Central memory CD8-positive, alpha-beta T cell (primary cell): ENCODE measurements at places on chromosomes 6 and 20.

- DNase-seq: no peak
Measured at GRCh38 chr6:139917951-139918630, 543.6 kb upstream of the CITED2 start.

DNA sequence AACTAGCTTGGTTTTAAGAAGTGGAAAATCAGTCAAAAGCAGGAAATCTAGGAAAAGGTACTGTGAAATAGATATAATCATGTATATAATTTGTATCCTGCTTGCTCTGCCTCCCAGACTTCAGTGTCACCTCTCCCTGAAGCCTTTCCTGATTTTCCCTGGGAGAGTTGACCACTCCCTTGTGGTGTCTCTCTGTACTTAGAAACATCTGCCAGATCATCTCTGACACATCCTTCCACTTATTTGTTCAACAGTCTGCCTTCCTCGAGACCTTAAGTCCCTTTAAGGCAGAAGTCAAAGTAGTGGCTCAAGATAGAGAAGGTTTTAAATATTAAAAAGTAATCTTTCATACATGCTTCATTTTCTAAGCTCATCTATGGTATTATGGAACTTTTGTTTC is 236.5 kb downstream of the CDKAL1 start:
- no peak for DNase-seq

DNA sequence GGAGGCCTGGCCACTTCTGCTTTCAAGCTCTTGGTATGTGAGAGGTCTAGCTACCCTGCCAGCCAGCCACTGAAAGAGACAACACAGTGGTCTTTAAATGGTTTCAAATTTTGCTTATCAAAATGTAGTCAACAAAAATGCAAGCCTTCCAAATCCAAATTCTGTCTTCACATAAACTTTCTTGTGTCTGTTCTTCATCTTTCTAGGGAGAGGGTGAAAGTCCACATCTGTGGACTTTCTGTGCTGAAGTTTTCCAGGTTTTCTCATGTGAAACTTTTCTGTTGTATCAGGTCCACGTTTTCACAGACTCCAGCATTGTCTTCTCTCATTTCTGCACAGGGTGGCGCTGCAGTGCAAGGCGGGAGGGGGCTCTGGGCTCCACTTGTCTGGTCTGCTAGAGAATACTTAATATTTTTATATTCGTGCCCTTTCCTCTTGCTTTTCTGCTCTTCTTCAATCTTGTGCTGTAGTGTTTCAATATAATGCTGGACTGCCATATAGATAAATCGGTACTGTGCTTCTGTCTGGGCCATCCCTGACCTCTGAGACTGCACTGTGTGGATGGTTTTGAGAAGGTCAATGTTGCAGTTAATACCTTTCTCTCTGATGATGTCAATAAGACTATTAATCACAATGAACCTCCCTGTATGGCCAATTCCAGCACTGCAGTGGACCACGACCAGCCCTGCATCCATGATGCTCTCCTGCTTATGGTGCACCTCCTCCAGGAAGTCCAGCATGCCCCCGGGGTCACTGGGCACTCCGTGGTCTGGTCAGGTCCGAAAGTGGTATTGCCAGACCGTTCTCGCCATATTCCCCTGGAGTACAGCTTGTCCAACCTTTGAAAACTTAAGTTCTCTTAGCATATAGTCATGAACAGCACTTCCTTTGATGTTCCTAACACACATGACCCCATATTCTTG is 161.6 kb upstream of the TNFAIP3 start:
- peak; percentile 72 for DNase-seq

- no peak for DNase-seq
Measured at GRCh38 chr6:83536034-83536646, 23.8 kb downstream of the PRSS35 start.

GRCh38 chr20:54062812-54063280 is 7.5 kb downstream of the BCAS1 start:
- no peak for DNase-seq

GRCh38 chr20:52191916-52192718 is 538 bp upstream of the ZFP64 start:
- DNase-seq: peak; percentile 10

DNA sequence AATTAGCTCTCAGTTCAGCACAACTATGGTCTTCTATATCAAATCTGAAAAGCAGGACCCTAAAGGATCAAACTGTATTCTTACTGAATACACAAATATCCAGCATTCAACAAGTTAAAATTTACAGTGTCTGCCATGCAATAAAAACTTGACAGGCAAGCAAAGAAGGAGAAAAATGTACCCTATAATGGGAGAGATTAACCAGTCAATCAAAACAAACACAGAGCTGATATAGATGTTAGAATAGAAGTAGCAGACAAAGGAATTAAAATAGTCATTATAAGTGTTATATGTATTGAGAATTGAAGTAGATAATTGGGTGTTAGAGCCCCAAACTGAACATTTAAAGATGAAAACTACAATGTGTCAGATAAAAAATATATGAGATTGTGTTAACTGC is 914.9 kb downstream of the EPHA7 start:
- no peak for DNase-seq

DNA sequence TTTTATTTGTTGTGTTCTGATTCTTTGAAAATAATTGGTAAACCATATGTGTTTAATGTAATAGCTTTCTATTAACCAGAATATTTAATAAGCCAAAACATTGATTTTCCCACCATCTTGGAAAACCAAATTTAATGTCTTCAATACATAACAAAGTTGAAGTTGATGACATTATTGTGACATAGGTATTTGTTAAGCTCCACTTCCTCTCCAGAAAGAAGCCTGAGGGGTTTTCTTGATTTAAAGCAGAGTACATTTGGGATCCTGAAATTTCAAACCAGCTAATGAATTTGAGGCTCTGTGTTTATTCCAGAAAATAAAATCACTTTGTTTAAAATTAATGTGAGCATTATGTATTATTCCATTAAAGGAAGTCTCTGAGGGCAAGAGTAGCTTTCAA is 106.3 kb downstream of the PERP start:
- no peak for DNase-seq

- no peak for DNase-seq
Measured at GRCh38 chr6:116596815-116597214, 19.5 kb upstream of the RSPH4A start.

GRCh38 chr20:1264727-1265126 is 1.4 kb upstream of the SNPH start:
- no peak for DNase-seq

DNA sequence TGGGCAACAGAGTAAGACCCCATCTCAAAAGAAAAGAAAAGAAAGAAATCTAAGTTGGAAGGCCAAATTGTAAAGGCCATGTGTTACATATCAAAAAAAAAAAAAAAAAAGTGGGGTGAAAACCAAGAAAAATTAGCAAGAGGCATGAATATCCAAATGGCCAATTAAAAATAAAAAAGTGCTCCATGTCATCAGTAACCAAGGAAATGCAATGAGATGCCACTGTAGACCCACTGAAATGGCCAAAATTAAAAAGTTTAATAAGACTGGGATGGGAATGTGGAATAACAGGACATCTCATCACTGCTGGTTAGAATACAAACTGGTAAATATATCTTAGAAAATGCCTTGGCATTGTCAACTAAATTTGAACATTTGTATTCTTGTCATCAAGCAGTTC is 30.1 kb upstream of the BCLAF1 start:
- no peak for DNase-seq

DNA sequence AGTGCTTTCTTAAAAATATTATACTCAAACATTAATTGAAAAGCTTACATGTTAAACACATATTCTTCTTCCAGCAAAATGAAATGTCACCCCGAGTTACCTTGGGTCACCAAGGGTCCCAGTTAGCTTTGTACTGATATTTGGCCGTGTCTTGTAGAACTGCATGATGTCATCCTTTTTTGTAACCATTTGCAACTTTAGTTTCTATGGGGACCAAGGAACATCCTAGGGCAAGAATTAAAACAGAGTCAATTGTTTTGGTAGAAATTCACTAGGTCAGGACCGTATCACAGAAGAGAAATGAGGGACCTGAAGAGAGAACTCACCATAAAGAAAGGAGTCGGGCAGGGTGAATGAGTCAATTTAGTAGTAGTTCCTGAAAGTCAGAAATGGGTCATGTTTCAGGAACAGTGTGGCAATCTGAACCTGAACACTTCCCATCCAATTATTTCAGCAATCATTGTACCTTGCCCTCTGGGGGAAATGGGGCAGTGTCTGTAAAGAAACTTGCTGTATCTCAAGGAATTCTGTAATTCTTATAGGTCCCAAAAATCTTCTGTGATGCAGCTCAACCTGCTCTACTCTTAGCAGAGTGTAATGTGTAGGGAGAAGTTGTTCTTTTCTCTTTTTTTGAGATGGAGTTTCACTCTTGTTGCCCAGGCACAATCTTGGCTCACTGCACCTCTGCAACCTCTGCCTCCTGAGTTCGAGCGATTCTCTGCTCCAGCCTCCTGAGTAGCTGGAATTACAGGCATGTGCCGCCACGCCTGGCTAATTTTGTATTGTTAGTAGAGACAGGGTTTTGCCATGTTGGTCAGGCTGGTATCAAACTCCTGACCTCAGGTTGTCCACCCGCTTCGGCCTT is 5.3 kb upstream of the AKAP7 start:
- no peak for DNase-seq

DNA sequence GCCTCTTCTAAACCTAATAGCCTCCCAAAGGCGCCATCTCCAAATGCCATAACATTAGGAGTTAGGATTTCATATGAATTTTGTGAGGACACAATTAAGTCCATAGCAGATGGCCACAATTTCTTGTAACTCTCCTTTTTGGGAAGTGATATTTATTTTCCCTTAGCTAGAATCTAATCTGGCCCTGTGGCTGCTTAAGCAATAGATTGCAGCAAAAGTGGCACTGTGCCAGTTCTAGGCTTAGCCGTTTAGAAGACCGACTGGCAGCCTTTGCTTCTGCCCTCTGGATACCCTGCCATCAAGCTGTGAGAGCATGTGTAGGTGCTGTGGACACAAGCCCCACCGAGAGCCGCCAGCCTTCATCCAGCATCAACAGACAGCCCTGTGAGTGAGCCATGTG is 15.9 kb upstream of the ADGB start:
- no peak for DNase-seq

DNA sequence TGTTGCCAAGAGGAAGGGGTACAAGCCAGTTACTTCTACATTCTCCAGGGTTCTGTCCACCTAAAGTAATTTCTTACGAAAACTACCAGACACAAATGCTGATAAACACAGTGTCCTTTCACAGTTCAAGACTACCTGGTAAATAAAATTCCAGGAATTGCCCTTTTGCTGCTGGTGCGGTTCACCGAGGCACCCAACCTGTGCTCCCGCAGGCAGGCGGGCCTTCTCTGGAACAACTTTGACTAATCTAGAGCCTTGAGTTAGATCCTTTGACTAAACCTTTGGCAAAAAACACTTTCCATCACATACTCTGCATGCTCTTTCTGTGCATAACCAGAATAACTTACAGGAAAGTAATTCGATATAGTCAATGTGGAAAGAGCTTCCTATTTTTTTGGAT is 107.0 kb downstream of the HUS1B start:
- DNase-seq: no peak

GRCh38 chr6:138837246-138837645 is 41.4 kb downstream of the ECT2L start:
- DNase-seq: no peak

DNA sequence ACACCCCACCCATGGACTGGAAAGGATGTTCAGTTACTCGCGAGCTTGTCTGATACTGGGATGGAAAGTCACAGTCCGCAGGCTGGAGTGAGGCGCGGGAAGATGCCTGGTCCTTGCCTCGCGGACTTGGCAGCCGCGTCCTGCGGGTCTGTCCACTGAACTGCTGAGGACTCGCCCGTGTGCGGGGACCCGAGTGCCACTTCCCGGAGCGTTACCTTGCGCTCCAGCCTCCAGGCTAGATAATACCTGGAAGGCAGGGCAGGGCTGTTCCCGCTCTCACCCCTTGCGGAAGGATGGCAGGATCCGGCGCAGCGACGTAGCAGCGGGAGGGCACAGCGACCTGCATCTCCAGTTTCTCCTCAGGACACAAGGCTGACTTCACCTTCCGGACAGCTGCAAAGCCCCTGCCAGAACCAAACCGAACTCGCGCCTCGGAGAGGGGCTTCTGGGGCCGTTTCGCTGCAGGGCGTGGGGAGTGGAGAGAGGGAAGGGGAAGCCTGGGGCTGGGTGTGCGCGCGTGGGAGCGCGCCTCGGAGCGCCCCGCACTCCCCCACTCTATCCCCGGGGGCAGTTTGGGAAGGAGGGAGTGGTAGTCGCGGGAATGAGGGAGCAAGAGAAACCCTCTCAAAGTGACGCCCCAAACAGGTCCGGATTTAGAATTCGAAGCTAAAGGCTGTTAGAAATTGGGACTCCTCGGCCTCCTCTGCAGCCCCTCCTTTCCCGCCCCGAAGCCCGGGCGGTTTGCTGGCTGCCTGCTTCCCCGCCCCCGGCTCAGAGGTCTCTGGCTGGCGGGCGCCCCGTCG is at the start of gene KCNQ5:
Gene KCNQ5, plus strand, starts transcription at position 774 of the 803 bp plus-strand sequence.
- no peak for DNase-seq

- DNase-seq: no peak
Measured at GRCh38 chr6:113742342-113742741, 114.8 kb upstream of the MARCKS start.

GRCh38 chr20:10433014-10433622 is 904 bp downstream of the MKKS start:
- DNase-seq: no peak

- no peak for DNase-seq
Measured at GRCh38 chr6:97885828-97886227, 602.8 kb upstream of the MMS22L start.

DNA sequence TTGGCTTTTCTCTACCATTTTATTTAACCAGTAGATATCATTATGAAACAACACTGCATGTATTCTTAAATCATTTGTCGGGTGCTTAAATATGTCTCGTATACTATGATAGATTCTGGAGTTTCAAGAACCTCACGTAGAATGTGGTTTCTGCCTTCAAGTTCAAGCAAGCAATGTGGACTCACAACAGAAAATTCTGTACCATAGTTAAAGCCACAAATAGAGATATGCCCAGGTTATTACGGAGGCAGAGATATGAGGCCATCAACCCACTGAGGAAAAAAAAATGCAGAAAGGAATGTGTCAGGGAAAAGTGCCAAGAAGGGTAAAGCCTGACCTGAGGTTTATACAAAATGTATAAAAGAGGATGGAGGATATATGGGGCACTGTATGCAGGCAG is 109.9 kb downstream of the GFRAL start:
- DNase-seq: no peak

DNA sequence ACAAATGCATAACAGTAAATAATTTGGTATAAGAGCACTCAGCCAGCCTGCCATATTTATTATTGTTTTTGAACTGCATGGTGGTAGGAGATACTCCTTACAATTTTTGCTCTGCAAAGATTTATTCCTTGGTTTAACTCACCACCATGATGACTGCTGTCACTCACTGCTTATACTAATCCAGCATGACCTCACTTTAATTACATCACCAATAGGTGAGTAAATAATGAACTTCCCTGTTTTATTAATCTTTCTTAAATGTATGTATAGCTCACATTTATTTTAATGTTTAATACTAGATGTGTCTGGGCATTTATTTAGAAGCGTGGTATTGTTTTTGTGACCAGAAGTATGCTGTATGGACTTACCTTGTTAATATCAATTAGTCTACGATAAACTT is 12.8 kb upstream of the TP53TG5 start:
- DNase-seq: no peak

DNA sequence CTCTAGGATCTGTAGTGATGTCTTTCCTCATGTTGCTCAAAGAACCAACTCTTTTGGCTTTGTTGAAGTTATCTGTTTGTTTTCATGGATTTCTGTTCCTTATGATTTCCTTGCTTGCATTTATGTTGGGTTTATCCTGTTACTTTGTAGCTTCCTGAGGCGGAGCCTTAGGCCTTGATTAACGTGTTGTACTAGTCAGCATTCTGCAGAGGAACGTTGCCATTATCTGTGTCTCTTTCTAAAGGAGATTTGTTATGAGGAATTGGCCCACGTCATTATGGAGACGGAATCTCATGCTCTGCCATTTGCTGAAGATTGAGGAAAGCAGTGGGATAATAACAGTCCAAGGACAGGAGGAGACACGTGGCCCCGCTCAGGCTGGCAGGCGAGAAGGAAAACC is 29.9 kb downstream of the UCKL1 start:
- no peak for DNase-seq
